ENCODE measurements at places on chromosomes 4 and X. TPM values are rescaled to one million over a fixed set of nuclear protein-coding genes. Genes with fewer than 3 reads are reported as not detected.

DNA sequence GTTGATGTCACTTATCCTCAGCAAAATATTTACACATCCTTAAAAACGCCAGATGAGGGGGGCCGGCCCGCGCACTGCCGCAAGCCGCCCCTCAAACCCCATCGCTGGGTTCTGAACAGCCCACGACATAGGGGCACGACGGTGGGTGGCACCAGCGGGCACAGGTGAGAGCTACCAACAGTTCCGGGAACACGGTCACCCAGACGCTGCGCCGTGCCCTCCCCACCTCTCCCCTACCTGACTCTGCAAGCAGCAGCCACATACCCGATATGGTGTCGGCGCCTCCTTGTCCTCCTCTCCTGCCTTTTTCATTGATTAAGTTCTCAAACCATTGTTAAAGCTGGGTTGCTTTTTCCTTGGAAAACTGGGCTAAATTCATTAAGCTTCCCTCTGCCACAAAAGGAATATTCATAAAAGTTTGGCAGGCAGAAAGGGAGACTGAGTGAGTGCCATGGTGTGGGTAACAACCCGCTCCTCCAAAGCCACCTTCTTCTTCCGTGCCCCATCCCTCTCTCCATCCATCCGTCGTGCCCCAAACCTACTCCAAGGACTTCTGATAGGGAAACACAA is 1.4 kb downstream of the RAI2 start:
- no peaks in the 10 kb centered on the region for H3K36me3 ChIP-seq
- peak overlapping the region; percentile 58 for H3K4me3 ChIP-seq
- no peaks in the 10 kb centered on the region for H3K27me3 ChIP-seq
- DNase-seq, result peak; percentile 66
- H3K27ac ChIP-seq, result peak overlapping the region; percentile 42
- no peaks in the 10 kb centered on the region for H3K4me1 ChIP-seq

The TMPRSS11D gene
- total RNA-seq, result not detected

- H3K36me3 ChIP-seq, result no peaks in the 10 kb centered on the region
- no peak for DNase-seq
- H3K27ac ChIP-seq, result no peak overlapping the region
- peaks cover 23% of the 10 kb centered on the region for H3K4me1 ChIP-seq
- no peaks in the 10 kb centered on the region for H3K27me3 ChIP-seq
Observed at GRCh38 chr4:94504545-94504944, 52.8 kb downstream of the PDLIM5 start.

The FGFR3 gene
- 32.1 TPM for total RNA-seq

The SPACA5 gene
- not detected for total RNA-seq

DNA sequence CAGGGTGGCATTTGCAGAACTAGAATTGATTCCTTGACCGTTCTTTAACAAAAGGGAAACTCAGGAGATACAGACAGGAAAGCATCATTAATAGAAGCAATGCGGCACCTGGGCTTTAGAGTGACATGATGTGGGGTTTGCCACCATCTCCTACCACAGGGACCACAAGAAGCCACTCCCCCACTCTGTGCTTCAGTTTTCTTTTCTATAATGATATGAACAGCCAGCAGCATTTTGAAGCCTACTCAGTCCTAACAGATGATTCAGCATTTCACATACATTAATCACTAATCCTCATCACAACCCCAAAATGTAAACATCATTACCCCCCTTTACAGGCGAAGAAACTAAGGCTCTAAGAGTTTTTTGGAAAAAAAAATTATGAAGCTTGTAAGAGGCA is 22.9 kb downstream of the CCDC149 start:
- H3K27ac ChIP-seq, result no peak overlapping the region
- H3K4me1 ChIP-seq, result no peaks in the 10 kb centered on the region
- no peak for DNase-seq
- no peak overlapping the region for H3K4me3 ChIP-seq
- H3K27me3 ChIP-seq, result no peaks in the 10 kb centered on the region
- peaks cover 5% of the 10 kb centered on the region for H3K36me3 ChIP-seq

DNA sequence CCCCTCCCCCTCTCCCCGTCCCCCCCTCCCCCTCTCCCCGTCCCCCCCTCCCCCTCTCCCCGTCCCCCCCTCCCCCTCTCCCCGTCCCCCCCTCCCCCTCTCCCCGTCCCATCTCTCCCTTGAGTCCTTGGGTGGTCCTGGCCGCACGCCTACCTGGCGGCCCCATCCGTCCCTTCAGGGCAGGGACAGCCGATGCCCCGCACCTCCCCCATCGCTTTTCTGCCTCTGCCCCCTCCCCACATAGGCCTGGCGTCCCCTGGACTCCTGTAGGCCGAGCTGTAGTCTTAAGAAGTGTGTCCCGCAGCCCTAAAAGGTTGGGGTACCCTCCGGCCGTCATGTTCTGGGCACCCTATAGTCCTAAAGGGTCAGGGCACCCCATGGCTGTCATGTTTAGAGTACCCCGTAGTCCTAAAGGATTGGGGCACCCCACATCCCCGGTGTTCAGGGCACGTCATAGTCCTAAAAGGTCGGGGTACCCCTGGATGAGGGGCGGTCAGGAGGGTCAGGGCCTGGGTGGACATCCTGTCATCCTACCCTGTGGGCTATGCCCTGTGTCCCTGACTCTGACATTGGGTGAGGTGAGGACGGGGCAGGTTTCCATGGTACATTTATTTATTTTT is 10.8 kb upstream of the GTPBP6 start:
- peak; percentile 48 for DNase-seq
- H3K27ac ChIP-seq, result no peak overlapping the region
- H3K36me3 ChIP-seq, result no peaks in the 10 kb centered on the region
- no peak overlapping the region for H3K4me3 ChIP-seq
- H3K27me3 ChIP-seq, result peaks cover 12% of the 10 kb centered on the region
